ENCODE measurements at places on chromosomes 3 and 15.

DNA sequence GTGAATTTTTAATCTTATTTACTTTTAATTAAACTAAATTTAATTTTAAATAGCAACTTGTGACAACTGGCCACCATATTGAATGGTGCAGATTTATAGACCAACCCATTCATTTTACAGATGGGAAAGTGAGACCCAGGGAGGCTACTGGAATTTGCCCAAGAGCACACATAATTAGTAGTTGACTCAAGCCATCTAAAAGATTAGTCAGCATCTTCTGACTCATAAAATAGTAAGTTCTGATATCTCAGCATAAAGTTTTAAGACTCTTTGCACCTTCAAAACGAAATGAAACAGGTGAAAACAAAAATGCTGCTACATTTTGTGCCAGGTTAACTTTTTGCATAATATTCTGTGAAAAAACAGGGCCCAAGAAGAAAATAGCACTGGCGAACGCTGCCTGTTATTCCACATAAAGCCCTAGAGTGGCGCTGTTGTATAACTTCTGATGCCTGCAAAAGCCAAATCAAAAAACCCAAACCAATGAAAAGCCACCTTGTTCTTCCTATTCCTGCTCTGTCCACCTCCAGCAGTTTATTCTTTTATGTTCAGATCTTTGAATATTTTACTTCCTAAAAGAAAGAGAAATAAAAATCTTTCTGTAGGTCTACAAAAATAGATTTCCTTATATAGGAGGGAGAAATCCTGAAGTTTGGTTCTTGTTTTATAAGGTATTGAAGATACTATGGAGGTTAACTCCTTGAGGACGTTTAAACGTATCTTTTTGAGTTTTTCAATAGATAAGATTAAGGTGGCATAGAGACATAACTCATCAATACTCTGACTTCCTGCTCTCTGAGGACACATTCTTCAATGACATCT lies 62.8 kb downstream of the OTOL1 start:
- no peak for DNase-seq

- no peak for DNase-seq
Observed at GRCh38 chr15:22240403-22240802, 160.1 kb downstream of the OR4M2 start.

- no peak for DNase-seq
Observed at GRCh38 chr3:42012383-42012934, 50.6 kb upstream of the ULK4 start.

GRCh38 chr3:120741837-120742197 lies 499 bp downstream of the RABL3 start:
- DNase-seq, result no peak

- DNase-seq, result no peak
Observed at GRCh38 chr3:46429250-46429649, 22.2 kb downstream of the CCRL2 start.

DNA sequence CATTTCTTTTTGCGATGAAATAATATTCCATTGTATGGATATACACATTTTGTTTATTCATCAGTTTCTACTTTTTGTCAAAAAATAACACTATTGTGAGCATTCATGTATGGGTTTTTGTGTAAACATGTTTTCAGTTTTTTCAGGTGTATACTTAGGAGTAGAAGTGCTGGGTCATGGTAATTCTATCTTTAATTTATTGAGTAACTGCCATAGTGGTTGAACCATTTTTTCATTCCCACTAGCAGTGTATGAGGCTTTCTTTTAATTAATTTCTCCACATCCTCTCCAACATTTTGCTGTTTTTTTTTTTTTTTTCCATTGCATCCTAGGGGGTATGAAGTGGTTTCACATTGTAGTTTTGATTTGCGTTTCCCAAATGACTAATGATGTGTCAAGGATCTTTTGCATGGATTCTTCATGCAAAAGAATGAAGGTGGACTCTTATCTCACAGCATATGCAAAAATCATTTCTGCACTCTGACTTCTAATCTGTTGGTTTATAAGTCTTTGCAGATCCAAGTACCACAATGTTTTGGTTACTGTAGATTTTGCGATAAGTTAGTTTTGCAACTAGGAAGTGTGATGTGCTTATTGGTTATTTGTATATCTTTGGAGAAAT lies 12.6 kb downstream of the ATP2C1 start:
- no peak for DNase-seq

- no peak for DNase-seq
Observed at GRCh38 chr15:101492766-101493692, 3.5 kb upstream of the PCSK6 start.

GRCh38 chr15:43094416-43095030 lies 11.3 kb downstream of the UBR1 start:
- no peak for DNase-seq

DNA sequence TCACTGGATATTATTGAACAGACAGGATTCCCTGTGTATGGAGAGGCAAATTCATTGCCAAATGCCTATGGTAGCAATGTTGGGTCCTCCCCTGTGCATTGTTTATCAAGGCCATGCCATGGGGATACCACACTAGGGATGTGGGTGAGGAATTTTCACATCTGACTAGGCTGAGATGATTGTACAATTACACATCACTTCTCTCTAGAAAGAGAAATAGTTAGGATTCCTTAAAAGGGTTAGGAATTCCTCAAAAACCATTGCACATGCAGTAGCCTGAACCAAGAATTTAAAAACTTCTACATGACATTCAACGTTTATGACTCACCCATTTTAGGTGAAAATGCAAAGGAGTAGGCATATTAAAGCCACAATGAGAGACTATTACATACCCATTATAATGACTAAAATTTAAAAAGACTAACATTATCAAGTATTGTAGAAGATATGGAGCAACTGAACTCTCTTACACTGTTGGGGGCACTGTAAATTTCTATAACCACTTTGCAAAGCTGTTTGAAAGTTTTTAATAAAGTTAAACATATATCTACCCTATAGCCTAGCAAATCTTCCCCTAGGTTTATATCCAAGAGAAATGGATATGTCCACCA lies 175.9 kb downstream of the THRB start:
- no peak for DNase-seq

Measured in esophagus squamous epithelium (tissue), 5 donors.